Thymus (tissue), 14 donors: ENCODE measurements at places on chromosomes 16 and 17. TPM values are rescaled to one million over a fixed set of nuclear protein-coding genes. Genes with fewer than 3 reads are reported as not detected.

The CIBAR2 gene
- 0.46 TPM for polyA plus RNA-seq

- no peak for DNase-seq
Observed at GRCh38 chr16:55663765-55664677, 8.2 kb downstream of the SLC6A2 start.

DNA sequence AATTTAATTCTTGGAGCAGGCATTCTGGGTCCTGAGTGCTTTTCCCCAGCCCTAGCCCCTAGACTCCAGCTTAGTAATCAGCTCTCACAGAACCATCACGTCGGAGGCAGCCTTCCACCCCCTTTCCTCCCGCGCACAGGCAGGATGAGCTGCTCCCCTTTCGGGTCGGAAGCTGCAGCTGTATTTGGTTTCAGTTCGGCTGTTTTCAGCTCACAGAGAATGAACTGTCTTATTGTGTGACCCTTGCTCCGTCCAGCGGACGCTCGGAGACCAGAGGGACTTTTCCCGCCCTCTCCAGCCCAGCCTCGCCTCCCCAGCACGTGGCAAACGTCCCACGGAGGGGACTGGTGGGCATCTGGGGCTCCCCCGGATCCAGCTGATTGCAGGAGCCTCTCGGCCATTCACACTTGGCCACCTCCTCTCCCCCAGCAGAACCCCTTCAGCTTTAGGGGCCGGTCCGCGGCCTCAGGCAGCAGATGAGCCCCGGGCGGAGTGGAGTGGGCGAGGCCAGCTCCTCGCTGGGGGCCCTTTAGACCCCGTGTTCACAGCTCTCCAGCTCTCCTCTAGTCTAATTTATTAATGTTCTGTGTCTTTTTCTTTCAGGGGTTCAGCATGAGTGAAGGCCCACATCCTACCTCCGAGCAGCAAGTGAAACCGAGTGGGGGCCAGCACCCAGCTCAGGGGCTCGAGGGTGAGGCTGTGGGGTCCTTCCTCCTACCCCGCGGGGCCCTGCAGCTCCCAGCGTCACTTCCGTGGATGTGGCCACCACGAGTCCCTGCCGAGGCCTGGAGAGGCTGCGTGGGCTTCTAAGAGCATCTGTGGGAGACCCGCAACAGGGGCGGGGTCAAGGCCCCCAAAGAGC is 863 bp upstream of the UTS2R start:
- no peak for DNase-seq

The SLC6A2 gene
- 0.25 TPM for polyA plus RNA-seq

- DNase-seq: no peak
Observed at GRCh38 chr17:66562119-66562518, 259.7 kb downstream of the PRKCA start.

GRCh38 chr16:14351647-14352046 is 278.4 kb downstream of the PARN start:
- no peak for DNase-seq

DNA sequence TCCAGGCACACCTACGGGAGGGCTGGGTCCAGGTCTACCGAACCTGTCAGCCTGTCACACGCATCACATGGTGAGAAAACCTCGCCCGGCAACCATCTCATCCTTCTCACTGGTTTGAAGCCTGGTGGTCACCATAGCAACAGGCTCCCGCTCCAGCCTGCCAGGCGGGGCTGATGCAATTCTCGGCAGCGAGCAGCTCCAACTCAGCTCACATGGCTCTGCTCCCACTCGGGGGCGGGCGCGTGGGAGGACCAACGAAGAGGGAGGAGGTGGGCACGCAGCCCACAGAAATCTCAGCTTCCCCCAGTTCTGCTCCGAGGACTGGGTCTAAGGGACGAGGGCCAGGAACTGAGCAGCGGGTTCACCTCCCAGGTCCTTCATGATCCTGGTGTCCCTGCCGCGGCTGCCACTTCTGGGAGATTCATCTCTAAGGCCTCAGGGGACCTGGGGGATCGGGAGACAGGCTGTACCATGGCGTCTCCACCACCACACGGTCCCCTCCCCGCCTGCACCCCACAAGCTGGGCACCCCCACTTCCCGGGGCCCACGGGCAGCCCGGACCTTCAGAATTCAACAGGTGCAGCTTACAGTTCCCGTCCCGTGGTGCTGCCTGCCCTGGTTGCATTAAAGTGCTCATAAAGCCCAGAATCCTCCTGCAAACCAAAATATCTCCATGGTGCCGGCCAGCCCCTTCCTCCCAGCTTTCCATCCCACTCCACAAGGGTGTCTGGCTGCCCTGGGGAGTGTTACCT is 25.8 kb downstream of the ABR start:
- no peak for DNase-seq

GRCh38 chr16:67310561-67310960 is 16.0 kb downstream of the KCTD19 start:
- no peak for DNase-seq

DNA sequence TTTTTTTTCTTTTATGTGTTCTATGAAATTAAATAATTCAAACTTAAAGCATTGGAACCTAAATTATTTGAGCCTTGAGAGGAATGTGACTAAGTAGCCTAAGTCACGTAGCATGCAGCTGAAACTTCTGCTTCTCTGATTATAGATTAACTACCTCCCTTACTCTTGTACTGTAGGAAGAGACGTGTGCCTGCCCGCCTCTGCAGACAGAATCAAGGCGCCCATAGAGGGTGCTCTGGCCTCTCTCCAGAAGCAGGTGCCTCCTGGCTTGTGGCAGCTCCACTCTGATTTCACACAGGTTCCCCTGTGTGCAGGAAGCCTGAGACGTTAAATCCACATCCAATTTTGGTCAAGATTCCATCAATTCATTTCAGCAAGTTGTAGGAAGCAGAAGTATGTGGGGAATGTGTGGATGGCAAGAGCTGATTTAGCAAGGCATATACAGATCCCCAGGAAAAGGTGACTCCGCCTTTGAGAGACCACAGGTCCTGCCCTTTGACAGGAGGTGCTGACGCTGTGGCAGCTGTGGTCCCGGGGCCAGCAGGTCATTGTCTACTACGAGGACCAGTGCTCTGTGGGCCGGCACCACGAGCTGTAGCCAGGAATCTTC is 1418.8 kb downstream of the CDH11 start:
- no peak for DNase-seq

GRCh38 chr17:41521574-41522261 is 3.0 kb upstream of the KRT15 start:
- no peak for DNase-seq

DNA sequence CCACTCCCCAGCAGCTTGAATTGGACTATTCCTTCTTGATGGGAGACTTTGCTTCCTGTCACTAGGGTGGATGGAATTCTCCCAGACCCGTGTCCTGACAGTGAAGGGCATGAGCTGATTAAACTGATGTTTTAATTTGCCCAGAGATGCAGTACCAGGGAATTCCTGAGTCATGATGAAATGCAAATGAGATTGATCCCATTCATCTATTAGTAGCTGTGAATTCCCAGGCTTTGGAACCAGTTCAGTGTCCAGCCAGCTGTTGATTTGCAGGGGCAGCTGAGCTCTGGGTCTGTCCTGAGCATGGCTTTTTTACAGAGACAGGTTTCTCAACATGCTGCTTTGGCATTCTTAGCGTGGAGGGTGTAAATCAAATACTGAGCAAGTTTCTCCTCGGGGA is 157.9 kb downstream of the PITPNC1 start:
- DNase-seq: no peak

DNA sequence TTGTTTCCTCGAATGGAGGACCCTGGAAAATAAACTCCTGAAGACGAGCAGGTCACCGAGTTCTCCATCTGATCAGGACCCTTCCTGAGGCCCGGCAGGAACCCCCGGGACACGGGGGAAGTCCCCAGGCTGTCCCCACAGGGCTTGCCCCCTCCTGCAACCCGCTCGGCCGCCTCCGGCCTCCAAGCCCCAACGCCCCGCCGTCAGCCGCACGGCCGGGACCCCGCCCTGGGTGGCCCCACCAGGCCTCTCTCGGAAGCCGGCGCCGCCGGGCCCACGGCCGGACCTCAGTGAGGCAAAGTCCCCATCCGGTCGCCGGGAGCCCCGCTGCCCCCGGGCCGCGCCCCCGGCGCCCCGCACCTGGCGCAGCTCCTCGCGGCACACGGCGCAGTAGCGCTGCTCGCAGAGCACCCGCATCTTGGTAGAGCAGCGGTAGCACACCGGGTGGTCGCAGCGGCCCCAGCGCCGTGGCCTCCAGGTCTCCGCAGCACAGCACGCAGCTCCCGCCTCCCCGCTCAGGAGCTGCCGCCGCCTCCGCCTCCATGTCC is 383 bp downstream of the ZNF598 start:
- DNase-seq: no peak

- DNase-seq: no peak
Observed at GRCh38 chr16:2856686-2857450, 1.1 kb downstream of the PRSS22 start.

DNA sequence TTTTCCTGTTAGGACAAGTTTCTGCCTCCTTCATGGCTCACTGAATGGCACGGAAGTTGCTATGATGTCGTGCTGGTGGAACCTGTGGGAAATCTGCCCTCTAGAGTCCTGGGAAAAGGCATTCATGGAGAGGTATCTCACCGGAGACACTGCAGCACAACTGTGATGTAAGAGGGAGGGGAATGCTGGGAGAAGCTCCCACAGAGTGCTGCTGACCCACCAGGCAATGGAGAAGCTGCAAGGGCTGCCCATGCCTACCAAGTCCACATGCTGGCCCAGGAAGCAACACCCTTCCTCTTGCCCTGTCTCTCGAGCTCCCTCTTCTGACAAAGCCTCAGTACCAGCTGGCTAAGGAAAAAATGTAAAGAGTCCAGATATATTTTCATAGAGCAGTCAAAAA is 45.2 kb upstream of the SLC5A11 start:
- no peak for DNase-seq

The NGFR gene
- polyA plus RNA-seq: 5.0 TPM

GRCh38 chr17:28480799-28481571 is 7.5 kb downstream of the SLC13A2 start:
- no peak for DNase-seq

GRCh38 chr17:82323514-82324234 is 6.3 kb upstream of the CD7 start:
- no peak for DNase-seq

- DNase-seq: no peak
Observed at GRCh38 chr17:29881256-29881655, 48.8 kb downstream of the SSH2 start.

The RNF227 gene
- polyA plus RNA-seq: 5.8 TPM

The NTN1 gene
- 2.4 TPM for polyA plus RNA-seq

- DNase-seq: no peak
Observed at GRCh38 chr17:40091691-40092397, 8.5 kb downstream of the NR1D1 start.

The PTX4 gene
- 0.05 TPM for polyA plus RNA-seq

GRCh38 chr16:89410794-89411309 is 79.5 kb downstream of the ANKRD11 start:
- no peak for DNase-seq

- no peak for DNase-seq
Observed at GRCh38 chr16:20911361-20911760, 10.8 kb downstream of the LYRM1 start.

- DNase-seq: no peak
Observed at GRCh38 chr16:57534337-57534880, 2.0 kb downstream of the CCDC102A start.

- DNase-seq: peak; percentile 76
Observed at GRCh38 chr16:70454222-70455034, at the start of gene FCSK. Gene FCSK, plus strand, starts transcription at chr16:70454595. Its CDS starts 8,596 bp downstream, at chr16:70463191.

DNA sequence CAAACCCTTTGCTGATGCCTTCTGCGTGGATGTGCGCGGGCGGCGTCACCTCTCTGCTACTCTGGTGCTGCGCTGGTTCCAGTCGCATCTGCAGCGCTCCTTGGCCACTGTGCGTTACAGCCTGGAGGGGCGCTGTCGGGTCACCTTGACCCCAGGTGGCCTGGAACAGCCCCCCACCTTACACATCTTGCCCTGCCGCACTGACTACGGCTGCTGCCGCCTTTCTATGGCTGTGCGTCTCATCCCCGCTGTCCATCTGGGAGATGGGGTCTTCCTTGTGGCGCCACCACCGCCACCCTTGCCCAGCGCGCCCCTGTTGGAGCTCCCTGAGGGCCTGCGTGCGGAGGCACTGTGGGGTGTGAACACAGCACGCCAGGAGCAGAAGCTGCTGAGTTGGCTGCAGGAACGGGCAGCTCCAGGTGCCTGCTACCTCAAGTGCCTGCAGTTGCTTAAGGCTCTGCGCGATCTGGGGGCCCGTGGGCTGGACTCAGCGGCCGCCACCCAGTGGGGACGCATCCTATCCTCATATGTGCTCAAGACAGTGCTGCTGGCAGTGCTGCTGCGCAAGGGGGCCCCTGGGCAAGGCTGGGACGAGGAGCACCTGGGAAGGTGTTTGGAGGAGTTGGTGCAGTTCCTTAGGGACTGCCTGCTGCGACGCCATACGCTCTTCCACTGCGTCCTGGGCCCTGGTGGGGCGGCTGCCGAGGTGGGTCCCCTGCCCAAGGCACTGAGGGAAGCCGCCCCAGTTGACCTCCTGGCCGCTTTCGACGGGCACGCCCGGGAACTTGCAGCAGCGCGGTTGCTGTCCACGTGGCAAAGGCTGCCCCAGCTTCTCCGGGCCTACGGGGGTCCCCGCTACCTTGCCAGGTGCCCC is 1.6 kb downstream of the ITPRIPL2 start:
- no peak for DNase-seq

The GP1BA gene
- polyA plus RNA-seq: 0.09 TPM

DNA sequence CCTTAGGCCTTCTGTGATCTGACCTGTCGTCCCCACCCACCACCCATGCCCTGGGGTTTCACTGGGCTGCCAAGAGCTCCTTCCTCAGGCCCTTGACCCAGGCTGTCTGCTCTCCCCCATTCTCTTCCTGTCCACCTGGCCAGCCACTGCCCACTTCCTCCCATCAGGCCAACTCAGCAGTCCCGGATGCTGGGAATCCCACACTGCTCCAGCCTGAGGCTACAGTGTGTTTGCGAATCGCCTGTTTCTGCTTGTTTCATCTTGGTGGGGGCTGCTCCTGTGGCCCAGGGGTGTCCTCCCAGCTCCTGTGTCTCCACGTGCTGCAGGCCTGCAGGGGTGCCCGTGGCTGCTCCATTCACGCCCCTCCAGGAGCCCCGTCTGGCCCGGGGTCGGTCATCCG is 839 bp upstream of the METRN start:
- DNase-seq: no peak

The ST6GALNAC2 gene
- polyA plus RNA-seq: 4.3 TPM

GRCh38 chr17:19242323-19242722 is 5.2 kb downstream of the EPN2 start:
- no peak for DNase-seq

DNA sequence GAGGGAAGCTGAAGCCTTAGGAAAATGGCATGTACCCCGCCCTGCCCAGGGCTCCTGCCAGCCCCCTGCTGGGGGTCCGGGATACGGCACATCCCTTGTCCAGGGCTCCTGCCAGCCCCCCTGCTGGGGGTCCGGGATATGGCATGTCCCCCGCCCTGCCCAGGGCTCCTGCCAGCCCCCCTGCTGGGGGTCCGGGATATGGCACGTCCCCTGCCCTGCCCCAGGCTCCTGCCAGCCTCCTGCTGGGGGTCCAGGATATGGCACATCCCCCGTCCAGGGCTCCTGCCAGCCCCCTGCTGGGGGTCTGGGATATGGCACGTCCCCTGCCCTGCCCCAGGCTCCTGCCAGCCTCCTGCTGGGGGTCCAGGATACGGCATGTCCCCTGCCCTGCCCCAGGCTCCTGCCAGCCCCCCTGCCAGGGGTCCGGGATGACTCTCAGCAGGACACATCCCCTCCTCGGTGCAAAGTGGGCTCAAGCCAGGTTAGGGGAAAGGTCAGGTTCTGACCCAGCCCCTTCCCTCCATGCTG is 43.2 kb downstream of the RPH3AL start:
- DNase-seq: no peak
